ENCODE measurements at places on chromosomes 6 and 20.

DNA sequence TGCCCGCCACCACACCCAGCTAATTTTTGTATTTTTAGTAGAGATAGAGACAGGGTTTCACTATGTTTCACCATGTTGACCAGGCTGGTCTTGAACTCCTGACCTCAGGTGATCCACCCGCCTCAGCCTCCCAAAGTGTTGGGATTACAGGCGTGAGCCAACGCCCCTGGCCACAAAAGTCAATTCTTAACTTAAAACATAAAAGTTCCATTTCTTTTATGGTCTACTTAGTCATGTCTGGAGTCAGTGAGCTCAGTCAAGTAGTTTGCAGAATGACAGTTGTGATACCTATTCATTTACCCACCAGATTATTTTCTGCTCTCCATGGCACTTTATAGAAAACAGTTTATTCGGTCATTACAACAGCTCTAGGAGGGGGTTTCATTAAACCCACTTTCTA, 103.1 kb upstream of the ESR1 start:
- DNase-seq = no peak

DNA sequence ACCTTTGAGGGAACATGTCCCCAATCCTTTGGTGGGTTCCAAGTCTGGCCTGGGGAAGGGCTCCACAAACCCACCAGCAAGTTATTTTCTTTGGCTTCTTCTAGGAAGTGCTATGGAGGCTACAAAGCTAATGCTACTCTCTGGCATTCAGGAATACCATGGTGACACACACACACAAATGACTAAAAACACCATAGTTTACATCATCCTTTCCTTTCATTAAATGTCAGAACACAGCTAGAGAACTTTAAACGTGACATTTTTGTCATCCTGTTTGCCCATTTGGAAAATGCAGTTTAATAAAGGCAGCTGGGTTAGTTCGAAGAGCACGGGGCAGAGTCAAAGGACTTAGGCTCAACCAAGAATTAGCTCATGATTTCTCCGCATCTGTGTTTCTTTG, 40.2 kb upstream of the PROKR2 start:
- DNase-seq = no peak

DNA sequence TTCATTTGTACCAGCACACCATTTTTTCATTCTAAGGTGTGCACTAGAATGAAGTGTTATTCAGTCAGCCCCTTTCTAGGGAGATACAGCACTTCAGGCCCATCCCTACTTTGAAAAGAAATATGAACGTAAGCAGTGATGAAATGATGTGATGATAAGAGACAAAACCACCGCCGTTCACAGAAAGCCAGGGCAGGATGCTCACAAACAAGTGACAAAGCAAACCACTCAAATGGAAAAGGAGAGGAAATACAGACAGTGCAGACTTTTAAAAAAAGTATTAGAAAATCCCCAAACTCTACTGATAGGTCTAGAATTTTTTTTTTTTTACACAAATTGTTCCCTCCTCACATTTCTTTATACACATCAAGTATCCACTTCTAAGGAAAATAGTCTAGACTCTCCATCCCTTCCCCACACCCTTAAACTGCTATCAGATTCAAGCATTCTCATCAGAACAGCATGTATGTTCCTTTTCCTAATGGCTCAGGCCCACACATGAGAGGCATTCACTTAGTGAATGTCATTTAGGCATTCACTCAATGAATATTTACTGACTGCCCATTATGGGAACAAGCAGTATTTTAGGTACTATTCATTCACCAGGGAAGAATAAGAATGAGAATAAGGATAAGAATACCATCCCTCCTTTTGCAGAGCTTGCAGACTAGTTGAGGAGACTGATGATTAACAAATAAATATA, 243.5 kb downstream of the GMPR start:
- DNase-seq = no peak

GRCh38 chr6:6176586-6177228, 143.8 kb downstream of the F13A1 start:
- DNase-seq = no peak

DNA sequence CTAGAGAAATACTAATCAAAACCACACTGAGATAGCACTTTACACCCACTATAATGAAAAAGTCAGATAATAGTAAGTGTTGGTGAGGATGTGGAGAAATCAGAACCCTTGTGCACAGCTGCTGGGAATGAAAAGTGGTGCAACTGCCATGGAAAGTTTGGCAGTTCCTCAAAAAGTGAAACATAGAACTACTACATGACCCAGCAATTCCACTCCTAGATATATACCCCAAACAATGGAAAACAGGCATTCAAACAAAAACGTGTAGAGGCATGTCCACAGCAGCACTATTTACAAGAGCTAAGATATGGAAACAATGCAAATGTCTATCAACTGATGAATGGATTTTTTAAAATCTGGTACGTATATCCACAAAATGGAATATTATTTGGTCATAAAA, 117.5 kb upstream of the C6orf118 start:
- DNase-seq = no peak

GRCh38 chr20:20341371-20341770, 26.5 kb upstream of the INSM1 start:
- no peak for DNase-seq

DNA sequence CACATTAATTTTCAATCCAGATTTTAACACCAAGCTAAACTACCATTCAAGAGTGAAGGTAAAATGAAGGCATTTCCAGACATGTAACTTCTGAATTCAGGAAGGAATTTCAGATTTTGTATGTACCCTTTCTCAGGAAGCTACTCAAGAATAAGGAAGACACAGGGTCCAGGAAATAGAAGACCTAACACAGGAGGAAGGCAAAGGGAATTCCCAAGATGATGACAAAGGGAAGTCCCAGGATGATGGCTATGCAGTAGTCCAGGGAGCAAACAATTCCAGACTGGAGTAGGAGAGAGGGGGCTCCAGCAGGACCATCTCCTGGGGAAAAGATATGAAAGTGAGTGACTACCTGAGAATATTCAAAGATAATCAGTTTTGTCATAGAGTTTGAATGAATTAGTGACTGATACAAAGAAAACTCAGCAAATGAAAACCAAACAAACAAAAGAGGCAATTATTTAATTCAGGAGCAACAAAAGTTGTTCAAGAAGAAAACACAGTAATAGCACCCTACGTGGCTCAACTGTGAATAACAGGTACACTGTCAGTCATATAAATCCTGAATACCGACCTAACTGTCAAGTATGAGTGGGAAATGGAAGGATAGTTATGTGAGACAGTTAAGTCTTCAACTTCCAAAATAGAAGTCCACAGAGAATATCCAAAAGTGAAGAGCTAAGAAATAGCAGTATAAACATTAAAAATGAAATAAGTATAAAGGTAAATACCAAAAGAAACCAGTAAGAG, 4.0 kb downstream of the RNF24 start:
- no peak for DNase-seq

DNA sequence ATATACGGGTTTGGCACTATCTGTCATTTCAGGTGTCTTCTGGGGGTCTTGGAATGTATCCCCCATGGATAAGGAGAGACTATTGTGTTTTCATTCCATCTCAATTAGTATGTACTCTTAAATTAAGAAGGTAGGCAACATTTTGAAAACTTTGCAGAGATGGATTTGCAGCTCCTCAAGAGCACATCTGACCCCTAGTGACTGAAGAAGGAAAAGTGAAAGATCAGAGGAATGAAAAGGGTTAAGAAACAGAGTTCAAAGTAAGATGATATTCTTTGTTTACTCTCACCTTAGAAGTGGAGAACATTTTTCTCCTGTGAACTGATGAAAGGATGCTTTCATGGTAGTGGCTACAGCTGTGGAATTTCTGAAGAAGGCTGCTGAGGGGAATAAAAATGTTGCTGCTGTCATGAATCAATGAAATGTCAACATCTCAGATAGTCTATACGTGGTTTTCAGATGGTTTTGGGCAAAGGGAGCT, 41.5 kb downstream of the SH3BGRL2 start:
- no peak for DNase-seq

- no peak for DNase-seq
These were observed 113.5 kb upstream of the HDAC2 start for GRCh38 chr6:114084327-114084890.

- no peak for DNase-seq
These were observed 275 bp upstream of the MAVS start for GRCh38 chr20:3846378-3846739.

DNA sequence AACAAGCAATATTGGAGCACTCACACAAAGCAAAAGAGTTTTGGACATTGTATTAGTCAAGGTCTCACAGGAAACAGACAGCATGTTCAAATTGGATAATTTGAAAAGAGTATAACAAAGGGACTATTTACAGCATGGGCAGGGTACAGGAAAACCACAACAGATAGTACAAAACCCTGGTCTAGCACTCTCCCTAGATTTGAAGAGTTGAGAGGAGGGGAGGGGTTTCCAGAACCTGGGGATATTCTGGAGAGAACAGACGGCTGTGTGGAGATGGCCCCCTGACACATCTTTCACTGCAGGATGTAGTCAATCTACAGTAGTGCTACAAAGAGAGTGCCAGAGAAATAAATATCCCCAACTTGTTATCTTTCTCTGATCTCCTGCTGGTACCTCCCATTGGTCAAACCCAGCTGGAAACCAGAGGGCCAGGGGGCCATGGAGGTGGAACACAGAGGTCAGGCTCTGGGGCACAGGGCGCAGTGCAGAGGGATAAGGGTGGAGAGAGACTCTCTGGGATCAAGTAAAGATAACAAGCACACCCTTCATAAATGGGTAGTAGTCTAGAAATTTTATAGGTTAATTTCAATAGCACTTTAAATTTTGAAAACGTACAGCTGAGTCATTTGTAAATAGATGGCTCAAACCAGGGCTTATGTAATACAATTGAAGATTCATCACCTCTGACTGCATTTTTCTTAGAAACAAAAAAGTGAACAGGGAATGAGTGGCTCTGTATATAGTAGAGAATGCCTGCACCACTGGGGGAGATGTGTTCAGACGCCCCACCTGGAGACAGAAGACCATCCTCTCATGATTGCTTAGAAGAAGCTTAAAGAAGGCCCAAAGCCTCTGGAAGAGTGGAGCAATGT, 25.7 kb downstream of the RCAN2 start:
- DNase-seq = no peak

- DNase-seq = no peak
These were observed 10.9 kb upstream of the NOX3 start for GRCh38 chr6:155466539-155466938.

- no peak for DNase-seq
These were observed 249.5 kb upstream of the THEMIS start for GRCh38 chr6:128150376-128150775.

DNA sequence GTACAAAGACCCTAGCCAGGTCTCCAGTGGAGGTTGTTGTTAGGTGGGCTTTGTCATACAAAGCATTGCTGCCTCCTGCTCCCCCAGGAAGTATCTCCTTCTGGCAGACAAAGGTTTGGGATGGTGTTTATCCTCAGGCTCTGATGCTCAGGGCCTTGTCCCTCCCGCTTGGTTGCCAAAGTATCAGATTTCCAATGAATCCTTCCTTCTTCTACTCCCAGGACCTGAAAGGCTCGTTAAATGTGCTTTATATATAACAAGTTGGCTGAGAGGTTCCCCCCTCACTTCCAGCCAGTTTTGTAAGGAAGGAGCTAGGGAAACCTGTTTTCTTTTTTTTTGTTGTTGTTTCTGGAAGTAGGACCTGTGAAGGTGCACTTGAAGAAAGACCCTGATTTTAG, 14.4 kb downstream of the PTK7 start:
- DNase-seq = no peak

DNA sequence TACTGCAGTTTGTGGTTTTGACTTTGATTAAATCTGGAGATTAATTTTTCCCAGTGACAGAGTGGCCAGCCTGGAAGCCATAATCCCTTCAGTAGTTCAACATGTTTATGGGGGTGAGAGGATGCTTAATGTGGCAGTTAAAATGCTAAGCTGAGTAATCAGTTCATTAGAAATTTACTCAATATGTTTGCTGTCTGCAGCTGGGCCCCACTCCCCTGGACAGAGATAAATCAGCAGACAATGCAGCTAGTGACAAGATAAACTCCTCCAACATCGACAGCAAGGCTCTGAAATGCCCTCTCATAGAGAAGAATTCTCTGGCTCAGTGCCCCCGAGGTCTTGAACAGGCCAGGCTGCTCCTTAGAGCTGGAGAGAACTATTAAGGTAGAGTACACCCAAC, 101.9 kb downstream of the LRFN2 start:
- no peak for DNase-seq

DNA sequence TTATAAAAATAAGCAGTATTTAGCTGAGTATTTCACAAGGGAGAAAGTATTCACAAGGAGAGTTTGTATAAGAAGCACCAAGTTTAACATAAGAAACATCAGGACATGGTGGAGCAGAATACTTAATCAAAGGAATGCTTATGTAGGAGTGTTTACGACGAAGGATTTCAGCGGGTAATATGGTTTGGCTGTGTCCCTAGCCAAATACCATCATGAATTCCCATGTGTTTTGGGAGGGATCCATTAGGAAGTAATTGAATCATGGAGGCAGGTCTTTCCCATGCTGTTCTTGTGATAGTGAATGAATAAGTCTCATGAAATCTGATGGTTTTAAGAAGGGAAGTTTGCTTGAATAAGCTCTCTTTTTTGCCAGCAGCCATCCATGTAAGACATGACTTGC, 1099.1 kb upstream of the ADGRB3 start:
- no peak for DNase-seq

DNA sequence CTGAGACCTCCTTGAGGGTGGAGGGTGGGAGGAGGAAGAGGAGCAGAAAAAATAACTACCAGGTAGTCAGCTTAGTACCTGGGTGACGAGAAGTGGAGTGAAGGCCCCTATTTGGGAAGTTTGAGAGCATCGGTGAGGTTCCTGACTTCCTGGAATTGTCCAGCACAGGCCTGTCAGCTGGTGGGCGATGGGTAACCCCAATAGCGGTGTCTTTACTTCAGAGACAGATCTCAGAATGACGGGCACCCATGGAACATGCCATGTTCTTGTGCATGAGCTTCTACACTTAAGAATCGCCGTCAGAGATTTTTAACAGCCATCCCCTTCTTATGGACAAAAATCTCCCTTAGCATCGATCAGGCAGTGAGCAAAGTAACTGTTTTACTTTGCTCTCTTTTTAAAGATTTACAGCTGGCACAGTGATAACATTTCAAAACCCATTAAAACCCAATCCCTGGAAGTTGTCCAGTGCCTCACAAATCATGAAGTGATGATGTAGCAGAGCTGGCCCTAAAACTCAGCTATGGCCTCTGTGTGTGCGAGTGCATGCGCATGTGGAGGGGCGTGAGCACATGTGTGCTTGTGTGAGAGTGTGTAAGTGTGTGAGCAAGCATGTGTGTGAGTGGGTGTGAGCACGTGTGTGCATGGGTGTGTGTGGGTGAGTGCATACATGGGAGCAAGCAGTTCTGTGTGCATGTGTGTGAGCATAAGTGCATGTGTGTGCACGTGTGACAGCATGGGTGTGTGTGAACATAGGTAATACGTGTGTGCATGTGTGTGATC, 85.2 kb downstream of the DLL1 start:
- no peak for DNase-seq

- DNase-seq = no peak
These were observed 665.2 kb downstream of the DOK5 start for GRCh38 chr20:55140631-55141030.

Data from 8988T (cell line).